ENCODE measurements at places on chromosomes 11 and 22.

DNA sequence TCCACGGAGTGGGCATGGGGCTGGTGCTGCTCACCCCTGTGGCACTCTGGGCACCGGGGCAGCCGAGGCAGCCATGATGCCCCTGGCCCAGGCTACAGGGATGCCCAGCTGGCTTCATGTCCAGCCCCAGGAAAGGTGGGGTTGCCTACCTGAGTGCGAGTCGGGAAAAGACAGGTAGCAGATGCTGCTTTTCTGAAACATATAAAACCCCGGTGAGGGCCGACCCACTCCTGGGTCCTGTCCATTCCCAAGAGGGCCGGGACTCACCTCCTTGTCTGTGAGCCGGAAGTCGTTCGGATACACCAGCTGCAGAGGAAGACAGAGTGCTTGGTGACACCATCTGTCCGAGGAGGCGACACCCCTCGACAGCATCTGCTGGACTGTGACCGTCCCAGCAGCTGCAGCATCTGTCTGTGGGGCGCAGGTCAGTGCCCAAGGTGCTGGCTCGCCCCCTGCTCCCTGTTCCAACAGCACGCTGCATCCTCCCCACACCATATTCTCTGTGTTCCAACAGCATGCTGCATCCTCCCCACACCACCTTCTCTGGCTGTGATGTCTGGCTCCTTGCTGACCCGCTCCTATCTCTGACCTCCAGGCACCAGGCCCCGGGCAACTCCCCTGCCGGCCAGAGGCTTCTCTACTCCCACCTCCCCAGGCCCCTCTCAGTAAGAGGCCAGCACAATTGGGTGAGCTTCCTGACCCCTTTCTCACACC lies 8.0 kb downstream of the DENND6B start:
- peak; percentile 93 for DNase-seq

DNA sequence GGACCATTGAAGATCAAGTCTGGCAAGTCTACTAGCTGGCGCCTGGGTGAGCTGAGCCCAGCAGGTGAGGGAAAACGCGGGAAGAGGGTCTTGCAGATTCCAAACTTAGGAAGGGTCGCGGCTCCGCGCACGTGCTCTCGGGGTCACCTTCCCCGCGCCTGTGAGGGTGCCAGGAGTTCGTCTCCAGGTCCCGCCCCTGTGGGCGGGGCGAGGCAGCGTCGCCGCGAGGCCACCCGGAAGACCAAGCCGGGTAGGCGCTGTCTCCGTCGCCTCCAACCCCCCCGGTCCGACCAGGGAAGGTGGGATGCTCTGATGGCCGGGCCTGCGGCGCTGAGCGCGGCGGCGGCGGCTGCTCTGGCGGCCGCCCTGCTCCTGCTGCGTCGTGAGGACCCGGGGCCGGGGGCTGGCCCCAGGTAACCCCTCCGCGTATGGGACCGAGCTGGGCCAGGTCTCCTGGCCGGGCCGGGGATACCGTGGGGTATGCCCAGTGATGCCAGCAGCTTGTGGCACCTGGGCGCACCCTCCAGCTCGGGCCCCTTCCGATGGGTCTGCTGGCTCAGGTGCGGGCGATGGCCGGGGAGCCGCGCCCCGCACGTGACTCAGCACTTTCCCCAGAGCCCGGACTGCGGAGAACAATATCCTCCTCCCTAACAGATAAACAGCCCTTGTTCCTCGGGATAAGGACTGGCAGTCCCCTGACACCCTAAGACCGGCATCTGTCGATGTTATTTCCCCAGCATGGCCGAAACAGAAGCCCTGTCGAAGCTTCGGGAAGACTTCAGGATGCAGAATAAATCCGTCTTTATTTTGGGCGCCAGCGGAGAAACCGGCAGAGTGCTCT lies at the start of gene HTATIP2:
Gene HTATIP2 (plus strand): TSS at position 215 of the 841 bp plus-strand sequence. CDS start 524 bp downstream, at position 739.
- no peak for DNase-seq

GRCh38 chr22:49949914-49950292 lies 10.7 kb upstream of the PIM3 start:
- no peak for DNase-seq

GRCh38 chr11:14934641-14935351 lies 37.4 kb downstream of the CALCA start:
- no peak for DNase-seq

DNA sequence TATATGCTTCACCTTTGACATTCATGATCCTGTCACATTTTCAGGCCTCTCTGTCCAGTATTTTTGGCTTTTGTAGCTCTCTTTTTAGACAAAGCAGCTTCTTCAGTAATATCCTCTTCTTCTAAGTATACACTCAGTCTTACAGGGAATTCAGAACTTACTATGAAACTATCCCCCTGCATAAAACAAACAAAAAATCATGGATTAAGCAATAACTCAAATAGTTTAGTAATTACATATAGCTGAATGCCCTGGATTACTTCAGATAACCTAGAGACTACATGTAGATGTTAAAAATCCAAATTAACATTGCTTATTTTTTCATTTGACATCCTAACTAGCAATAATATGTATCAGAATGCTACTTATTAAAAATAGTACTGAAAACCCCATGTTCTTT lies 5.2 kb downstream of the TAF1D start:
- no peak for DNase-seq

DNA sequence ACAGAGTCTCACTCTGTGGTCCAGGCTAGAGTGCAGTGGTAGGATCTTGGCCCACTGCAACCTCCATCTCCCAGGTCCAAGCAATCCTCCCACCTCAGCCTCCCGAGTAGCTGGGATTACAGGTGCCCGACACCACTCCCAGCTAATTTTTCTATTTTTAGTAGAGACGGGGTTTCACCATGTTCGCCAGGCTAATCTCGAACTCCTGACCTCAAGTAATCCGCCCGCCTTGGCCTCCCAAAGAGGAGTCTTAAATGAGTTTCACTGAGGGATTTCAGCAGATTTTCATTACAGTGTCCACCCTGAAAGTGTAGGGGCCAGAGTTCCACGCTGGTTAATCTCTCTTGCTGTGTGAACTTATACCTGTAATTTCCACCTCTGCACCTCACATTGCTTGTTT lies 412 bp upstream of the RPS3 start:
- no peak for DNase-seq

GRCh38 chr22:25666308-25666707 lies 75.7 kb upstream of the MYO18B start:
- no peak for DNase-seq

GRCh38 chr11:12807621-12808020 lies 133.4 kb downstream of the TEAD1 start:
- no peak for DNase-seq

Data from OCI-LY7 (cell line).